Stimulated activated CD4-positive, alpha-beta T cell treated with anti-CD3 and anti-CD28 coated beads, Interleukin-1b, Interleukin-23, amount 100 ng/mL, for 24 hours (primary cell): ENCODE measurements at places on chromosomes 16 and 17.

GRCh38 chr16:56611281-56611833 lies 3.0 kb downstream of the MT2A start:
- DNase-seq, result no peak

DNA sequence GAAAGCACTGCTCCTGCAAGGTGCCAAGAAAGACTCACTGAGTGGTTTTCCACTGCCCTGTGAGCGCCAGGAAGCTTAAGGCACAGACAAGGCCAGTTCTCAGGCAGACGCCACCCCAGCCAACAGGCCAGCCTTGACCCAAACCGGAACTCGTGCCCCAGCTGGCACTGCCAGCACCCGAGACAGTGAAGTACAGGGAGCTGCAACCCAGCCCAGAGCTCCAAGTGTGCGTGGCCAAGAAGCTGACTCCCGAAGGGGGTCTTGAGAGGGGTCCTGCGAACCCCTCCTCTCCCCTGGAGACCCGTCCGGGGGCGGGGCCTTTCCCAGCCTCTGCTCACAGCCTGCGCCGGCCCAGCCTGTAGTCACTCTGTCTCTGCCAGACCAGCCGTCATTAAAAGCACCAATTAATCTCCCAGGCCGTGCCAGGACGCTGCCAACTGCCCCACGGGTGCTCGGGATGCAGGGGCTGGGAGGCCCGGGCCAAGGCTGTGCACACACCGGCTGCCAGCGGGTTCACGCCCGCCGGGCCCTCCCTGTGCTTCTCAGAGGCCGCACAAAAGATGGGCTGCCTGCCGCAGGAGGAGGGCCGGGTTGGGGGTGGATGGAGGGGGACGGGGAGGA lies 4.4 kb upstream of the SOX8 start:
- DNase-seq, result no peak

DNA sequence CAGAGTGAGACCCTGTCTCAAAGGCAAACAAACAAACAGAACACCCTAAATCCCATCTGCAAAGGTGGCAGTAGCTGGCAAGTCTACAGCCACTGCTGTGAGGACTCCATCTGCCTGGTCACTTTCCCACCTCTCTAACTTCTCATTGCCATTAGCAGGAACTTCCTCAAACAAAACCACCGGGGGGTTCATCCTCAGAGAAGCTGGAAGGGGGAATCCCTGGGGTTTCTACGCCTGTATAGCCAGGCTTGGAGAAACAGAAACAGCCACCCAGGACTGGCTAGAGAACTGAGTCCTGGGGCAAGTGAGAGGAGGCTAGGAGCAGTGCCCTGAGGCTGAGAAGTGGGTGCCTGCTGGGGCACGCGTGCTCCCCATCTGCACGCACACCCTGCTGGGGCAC lies 7.3 kb downstream of the RPH3AL start:
- DNase-seq, result no peak

- DNase-seq, result no peak
Observed at GRCh38 chr16:77967054-77967904, 55.1 kb upstream of the CLEC3A start.

DNA sequence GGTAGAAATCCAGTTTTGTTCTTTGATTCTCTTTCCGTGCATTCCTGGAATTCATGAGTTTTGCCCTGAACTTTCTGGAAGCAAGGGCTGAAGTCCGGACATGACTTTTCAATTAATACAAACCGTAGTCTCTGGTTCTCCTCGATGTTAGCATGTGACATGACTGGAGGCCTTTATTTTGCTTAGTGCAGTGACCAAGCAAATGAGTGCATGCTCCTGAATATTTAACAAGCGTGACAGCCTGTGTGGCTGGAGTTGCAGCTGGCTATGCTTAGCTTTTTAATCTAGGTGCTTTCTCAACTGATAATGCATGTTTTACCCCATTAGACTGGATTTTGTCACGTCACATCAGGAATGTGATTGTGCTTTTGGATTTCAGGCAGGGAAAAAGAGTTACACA lies 302.1 kb downstream of the MAP2K6 start:
- DNase-seq, result no peak

DNA sequence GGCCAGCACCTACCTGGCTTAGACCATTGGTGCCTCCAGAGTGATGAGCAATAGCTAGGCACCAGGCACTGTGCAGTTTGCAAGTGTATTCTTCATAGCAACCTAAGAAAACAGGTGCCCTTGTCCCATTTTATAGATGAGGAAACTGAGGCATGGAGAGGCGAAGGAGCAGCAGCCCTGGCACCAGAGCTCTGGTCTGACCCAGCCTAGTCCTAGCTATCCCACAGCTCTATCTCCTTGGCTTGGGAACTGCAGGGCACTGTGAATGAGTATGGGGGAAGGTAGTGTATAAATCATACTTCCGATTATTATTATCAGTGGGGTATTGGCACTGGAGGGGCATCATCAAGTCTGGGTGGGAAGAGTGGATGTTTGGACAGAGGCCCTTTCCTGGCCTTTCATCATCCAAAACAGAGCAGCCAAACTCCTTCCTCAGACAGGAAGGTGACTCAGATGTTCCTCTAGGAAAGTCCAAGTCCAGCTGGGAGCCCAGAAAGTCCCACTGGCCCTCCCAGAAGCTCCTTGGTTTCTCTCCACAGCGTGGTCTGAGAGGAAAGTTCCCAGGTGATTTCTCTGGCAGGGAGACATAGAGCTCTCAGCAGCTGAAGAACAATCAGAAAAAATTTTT lies 32.0 kb upstream of the PLLP start:
- no peak for DNase-seq

- DNase-seq, result no peak
Observed at GRCh38 chr16:80994451-80994850, 12.2 kb downstream of the CMC2 start.

GRCh38 chr17:41009301-41009760 lies 403 bp upstream of the KRTAP3-1 start:
- no peak for DNase-seq

DNA sequence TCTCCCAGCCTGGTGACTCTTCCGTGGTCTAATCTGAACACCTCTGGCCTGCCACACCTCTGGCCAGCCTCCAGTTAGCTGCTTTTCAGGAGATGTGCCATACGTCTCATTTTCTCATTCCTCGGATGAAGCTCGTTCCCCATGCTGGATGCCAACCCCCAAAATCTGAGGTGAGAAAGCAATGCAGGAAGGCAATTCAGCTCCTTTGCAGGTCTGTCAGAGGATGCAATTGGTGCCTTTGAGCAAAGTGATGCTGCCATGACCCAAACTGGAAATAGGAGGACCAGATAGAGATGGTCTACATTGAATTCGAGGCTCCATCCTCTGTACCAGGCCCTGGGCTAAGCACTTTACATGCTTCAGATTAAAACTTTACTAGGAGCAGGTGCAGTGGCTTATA lies 11.0 kb upstream of the CUEDC1 start:
- no peak for DNase-seq

- DNase-seq, result no peak
Observed at GRCh38 chr16:77353587-77354263, 81.1 kb downstream of the ADAMTS18 start.

GRCh38 chr16:64380751-64381150 lies 741.1 kb downstream of the CDH11 start:
- no peak for DNase-seq
